ENCODE measurements at places on chromosomes 7 and 10. TPM values are rescaled to one million over a fixed set of nuclear protein-coding genes. Genes with fewer than 3 reads are reported as not detected.
A peak's percentile ranks its signal among the peaks of the same experiment; 100 is the strongest.

DNA sequence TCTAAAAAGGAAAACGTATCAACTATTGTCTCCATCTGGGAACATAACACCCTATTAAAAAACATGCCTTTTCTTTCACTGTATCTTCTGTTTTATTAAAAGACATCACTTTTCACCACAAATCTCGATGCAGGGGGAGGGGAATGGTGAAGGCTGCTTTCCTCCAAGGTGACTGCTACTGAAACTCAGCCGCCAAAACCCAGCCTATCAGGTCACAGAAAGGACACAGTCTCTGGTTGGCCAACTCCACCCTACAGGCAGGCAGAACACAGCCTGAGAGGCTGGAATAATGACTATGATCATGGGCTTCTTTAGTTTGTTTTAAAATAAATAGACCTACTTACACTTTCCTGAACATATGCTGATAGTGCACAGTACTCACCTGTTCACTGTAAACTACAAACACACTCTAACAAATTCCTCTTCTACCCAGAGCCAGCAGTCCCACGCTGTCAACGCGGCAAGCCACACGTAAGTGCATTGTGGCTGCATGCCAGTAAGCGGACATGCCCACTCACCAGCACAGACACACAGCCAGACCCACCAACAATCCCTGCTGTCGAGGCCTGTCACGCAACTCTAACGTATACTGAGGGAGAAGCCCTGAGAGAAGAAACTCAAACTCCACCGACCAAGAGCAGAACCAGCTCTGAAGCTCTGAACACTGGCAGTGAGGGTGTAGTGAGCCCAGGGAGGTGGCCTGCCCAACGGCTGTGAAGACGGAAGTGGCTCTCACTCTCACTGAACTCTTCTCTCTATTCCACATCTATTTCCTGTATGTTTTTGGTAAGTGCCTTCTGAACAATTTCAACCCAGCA is 41.8 kb downstream of the NCAPG2 start:
- DNase-seq: no peak

DNA sequence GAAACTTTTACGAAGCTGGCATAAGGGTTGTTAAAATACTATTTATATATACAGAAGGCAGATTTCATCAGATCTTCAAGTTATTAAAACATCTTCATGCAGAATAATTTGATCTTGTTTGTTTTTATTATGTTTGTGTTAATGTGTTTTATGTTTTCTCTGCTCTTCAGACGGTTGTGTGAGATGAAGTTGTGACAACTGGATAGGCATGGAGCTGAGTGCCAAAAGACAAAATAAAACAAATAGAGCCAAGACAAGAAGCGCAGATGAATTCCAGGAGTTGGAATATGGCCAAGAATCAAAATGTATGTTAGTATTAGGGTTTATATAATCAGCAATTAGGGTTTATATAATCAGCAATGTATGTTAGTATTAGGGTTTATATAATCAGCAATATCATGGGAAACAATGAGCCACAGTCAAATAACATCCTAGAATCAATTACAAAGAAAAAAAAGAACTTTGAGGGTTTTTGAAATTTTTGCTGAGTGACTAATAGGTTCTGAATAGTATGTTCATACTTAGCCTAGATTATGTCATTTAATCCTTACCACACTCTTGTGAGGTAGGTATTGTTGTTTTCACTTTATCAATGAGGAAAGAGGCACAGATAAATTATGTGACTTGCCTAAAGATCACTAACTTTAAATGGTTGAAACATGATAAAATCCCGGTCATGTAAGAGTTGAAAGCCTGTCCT is 488.0 kb upstream of the STEAP1 start:
- DNase-seq: no peak

- no peak for DNase-seq
Measured at GRCh38 chr7:142452791-142453190, 194.9 kb upstream of the PRSS58 start.

- peak; percentile 82 for DNase-seq
Measured at GRCh38 chr7:35975851-35976454, 175.1 kb downstream of the SEPTIN7 start.

Gene GNG11
- total RNA-seq: 1.7 TPM

- no peak for DNase-seq
Measured at GRCh38 chr10:70007116-70007820, 45.4 kb upstream of the MACROH2A2 start.

Gene SVOPL
- total RNA-seq: not detected

DNA sequence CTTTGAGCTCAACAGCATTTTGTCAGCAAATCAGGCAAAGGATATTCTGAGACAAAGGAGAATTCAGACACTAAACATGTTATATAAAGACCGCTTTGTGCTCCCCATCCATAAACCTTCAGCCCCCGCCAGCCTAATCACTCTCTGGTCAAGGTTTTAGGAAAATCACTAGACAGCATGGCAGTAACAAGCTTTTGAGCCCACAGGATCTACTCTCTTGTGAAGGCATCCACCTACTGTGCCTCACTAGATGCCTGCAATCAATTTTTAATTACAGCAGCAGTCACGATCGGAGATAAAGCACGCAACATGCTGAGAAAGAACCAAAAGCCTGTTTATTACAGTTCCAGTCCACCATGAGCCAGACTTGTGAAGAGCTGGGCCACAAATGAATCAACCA is 19.1 kb downstream of the PDE1C start:
- no peak for DNase-seq

- no peak for DNase-seq
Measured at GRCh38 chr7:91080351-91080750, 183.9 kb upstream of the FZD1 start.

GRCh38 chr7:2154121-2154520 is 78.6 kb downstream of the MAD1L1 start:
- no peak for DNase-seq

- DNase-seq: no peak
Measured at GRCh38 chr10:13770760-13771493, 184.2 kb downstream of the PRPF18 start.

Gene SGMS1
- 43.5 TPM for total RNA-seq

- no peak for DNase-seq
Measured at GRCh38 chr7:154347700-154348266, 295.6 kb downstream of the DPP6 start.

DNA sequence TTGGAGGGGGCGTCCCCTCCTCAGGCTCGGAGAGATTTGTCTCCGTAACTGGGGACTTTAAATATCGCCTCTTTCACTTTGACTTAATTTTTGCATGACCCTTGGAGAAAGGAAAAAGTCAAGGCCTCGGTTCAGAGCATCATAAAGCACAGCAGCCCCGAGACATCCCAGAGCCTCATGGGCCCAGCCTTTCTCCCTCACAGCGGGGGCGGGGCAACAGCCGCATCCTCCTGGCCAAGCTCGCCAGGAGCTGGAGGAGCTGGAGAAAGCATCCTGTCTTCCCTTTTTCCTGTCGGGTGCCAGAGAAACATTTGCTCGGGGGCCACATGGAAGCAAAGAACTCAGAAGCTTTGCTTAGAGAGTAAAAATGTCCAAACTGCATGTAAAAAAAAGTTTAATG is 43.6 kb upstream of the DPYSL4 start:
- DNase-seq: no peak

Gene ADRB1
- total RNA-seq: not detected

Gene HOXA3
- total RNA-seq: not detected

Gene PTPRN2
- 1.5 TPM for total RNA-seq

DNA sequence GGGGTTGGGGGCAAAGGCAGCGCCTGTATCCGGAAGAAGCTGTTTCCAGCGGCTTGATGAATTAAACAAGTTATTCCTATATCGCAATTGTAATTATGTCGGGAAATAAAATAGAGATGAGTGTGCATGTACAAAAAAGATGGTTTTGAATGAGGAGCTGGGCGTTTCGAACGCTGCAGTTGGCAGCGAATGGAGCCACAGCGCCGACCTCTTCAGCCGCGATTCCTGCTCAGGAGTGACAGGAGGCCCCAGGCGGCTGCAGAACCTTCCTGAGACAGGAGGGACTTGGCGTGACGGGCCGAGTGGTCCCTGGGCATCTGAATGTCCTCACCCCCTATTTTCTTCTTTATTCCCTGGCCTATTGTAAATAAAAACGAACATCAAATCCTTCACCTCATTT is 184.9 kb downstream of the DNAJB6 start:
- no peak for DNase-seq

Gene ZNF783
- 43.8 TPM for total RNA-seq

DNA sequence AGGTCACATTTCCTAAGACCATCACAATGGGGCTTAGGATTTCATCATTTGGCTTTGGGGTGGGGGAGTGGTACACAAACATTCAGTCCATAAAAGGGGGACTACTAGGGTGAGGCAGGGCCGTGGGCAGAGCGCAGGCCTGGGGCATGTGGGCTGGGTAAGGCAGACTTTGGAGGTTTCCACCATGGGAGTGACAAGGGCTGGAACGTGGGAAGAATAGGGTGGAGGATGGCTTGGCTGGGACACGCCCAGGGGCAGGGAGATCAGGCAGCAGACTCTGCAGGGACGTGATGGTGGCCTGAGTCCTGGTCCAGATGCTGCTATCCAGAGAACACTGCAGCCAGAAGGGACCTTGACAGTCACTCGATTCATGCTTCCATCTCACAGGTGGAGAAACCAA is 24.7 kb upstream of the CRHR2 start:
- no peak for DNase-seq

DNA sequence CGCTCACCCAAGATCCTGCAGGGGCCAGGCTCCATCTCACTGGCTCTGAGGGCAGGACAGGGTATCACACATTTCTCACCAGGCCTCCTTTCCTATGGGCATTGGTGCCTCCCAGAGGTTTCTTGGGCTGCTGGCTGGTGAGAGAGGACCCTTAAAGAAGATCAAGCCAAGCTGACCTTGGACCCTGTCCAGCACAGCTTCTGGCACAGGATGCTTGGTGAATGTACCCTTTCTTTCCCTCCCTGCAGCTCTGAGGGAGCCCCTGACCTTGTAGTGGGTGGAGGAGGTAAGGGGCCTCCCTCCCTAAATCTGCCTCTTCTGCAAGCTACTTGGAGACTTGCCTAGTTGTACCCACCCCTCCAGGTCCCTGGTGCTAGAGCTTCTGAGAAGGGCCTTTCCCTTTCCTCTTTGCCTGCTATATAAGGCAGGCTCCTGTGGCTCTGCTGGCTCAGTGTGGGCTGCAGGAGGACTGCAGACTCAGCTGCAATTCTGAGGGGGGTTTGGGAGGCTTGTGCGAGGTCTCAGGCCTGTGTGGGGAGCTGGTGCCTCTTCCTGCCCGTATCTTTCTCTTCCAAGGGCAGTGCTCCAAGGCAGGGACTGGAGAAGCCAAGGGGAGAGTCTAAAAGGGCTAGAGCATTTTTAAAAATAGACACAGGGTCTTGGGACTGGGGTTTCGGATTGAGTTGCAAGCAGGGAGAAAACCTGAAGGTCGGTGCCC is 11.7 kb upstream of the TRIM8 start:
- no peak for DNase-seq

DNA sequence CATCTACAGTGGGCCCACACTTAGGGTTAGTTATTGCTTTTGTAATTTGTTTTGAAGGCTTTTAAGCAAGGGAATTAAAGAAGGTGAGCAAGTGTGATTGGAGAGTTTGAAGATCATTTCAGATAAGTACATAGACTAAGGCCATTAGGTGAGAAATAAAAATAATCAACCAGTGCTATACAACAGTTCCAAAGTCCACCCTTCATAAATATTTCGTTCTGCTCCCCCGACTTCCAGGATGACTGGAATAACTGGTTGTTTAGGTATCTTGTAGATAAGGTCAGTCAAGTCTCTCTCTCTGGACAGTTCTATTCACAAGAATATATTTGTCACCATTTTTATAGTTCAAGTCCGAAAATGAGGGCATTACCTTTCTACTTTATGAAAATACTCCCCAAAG is 98.0 kb upstream of the MBL2 start:
- no peak for DNase-seq

Gene AGFG2
- 11.6 TPM for total RNA-seq

DNA sequence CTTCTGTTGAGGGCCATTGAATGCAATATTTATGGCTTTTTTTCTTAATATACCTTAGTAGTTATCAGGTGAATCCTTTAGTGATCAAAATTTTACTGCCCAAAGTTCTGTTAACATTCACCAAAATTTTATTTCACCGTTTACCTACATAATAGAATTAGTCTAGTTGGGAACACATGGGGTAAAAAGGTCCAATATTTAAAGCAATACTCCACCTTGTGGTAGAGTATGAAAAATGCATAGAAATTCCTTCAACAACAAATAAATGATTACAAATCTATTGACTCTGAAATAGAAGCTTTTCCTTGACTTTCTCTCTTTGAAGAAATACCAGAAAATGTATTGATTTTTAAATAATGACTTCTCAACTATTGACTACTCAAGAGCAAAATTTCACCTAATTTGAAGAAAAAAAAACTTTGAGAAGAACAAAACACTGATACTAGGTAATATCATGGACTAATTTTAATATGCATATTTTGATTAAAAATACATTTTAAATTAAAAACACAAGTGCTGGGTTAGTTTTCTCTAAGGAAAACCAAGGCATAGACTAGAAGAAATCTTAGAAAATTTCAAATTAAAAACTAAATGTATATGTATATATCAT is 43.3 kb downstream of the POLR1F start:
- peak; percentile 54 for DNase-seq

Gene C10orf105
- total RNA-seq: not detected

- DNase-seq: no peak
Measured at GRCh38 chr10:9999627-10000026, 1018.0 kb upstream of the CELF2 start.

Gene CRHR2
- total RNA-seq: not detected

GRCh38 chr10:43265799-43266721 is 805 bp downstream of the RASGEF1A start:
- no peak for DNase-seq

DNA sequence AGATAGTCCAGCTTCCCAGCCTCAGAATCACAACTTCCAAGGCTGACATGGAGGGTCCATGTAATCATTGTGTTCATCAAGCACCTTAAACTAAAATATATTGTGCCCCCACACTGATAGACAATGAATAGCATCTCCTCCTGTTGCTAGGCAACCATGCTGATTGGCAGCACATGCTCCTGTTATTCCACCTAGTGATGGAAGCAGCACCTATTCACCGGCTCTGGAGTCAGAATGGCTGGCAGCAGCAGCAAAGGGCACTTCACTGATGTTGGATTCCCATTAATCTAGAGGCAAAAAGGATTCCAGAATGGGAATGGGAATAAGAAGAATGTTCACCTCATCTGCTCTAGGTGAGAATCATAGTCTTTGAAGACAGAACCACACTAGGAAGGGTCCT is 55.0 kb downstream of the RELN start:
- DNase-seq: no peak

DNA sequence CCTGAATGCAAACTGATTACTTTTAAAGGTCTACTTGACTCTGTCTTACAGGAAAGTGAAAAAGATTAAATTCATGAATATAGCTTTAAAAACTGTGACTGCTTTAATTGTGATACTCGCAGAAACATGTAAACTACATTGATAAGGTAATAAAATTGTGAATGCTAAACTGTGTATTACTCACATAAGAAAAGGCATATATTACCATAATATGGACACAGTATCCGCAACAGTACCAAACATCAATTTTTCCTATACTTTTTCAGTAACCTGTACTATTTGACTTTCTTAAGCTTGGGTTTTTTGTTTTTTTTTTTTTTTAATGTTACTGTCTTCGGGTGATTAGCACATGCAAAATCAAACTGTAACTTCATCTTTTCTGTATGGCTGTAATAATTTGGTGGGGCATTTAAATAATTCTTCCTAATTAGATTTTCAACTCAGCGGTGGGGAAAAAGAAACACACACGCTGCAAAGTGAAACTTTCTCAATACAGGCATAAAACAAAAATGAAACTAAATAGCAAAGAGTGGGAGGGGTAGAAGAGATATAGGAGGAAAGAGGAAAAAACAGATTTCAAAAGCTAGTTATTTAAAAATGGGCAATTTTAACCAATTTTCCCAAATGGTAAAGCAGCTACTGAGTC is 23.2 kb downstream of the NT5C3A start:
- DNase-seq: peak; percentile 52

GRCh38 chr10:7409045-7409731 is 1.6 kb downstream of the SFMBT2 start:
- peak; percentile 63 for DNase-seq

Gene AGMO
- not detected for total RNA-seq
